Activated naive CD8-positive, alpha-beta T cell treated with anti-CD3 and anti-CD28 coated beads for 36 hours (primary cell): ENCODE measurements at places on chromosomes 7 and 10. TPM values are rescaled to one million over a fixed set of nuclear protein-coding genes. Genes with fewer than 3 reads are reported as not detected.

Gene ARHGEF35
- 6.8 TPM for total RNA-seq

Gene C10orf62
- not detected for total RNA-seq

DNA sequence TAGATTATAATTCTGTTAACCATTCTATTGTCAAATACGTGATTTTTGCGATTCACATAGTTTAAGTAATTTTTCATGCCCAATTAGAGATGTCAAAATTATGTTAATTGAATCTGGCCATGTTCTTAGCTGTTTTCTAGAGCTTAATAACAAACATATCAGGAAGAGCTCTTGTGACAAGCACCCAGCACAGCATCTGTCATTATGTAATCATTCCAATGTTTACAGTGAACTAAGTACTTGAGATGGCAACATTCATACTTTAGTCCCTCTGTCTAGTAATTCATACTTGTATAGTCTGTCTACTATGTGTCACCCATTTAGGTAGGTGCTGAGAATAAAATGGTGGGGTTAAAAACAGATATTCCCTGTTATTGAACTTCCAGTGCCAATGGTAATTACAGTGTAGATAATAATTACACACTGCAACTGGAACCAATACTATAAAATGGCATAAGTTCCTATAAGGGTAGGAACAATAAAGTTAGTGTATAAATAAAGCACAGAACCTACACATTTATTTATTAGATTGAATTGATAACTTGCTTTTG lies 55.2 kb downstream of the ZEB1 start:
- peaks cover 36% of the 10 kb centered on the region for H3K4me1 ChIP-seq
- H3K4me3 ChIP-seq: no peak overlapping the region
- no peaks in the 10 kb centered on the region for H3K27me3 ChIP-seq
- DNase-seq: no peak

DNA sequence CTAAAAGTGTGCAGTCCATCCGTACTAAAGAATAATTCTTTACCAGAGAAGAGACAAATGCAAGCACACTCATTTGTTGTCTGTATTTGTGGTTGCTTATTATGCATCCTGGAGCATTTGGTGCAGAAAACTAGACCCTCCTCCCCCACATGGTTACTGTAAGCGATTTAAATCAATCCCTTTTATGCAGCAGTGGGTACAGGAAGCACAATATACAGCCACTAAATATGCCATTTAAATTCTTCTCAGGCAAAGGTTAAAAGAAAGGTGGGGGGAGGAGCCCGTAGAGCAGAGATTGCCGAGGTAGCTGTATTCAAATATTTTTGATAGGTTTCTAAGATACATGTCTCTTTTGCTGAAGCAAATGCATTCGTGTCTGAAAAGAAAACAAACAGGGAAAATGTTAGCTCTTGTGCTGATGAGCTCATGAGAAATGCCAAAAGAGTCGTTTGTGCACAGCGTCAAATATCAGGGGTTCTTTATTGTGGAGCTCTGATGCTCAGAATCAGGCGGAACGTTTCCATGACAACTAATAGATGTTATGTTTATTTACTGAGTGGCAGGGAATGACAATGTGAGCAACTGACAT lies 131.3 kb upstream of the NPVF start:
- no peak for DNase-seq
- H3K27ac ChIP-seq: no peak overlapping the region
- H3K4me3 ChIP-seq: no peak overlapping the region
- no peaks in the 10 kb centered on the region for H3K27me3 ChIP-seq
- no peaks in the 10 kb centered on the region for H3K4me1 ChIP-seq

DNA sequence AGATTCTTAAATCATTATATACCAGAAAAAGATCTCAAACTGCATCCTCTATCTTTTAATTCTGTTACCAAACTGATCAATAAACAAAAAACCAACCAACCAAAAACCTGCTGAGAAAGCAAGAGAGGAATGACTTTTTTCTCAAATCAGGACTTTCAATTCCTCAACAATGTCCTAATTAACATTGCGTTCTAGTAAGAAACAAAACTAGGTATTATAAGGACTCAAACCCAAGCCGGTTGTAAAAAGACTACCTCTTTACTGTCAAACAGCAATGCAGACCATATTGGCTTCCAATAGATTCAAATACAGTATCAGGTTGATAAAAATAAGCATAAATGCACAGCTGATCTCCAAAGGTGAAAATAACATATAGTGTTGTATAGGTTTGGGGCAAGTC lies 57.3 kb downstream of the ETV1 start:
- DNase-seq: no peak
- no peaks in the 10 kb centered on the region for H3K4me1 ChIP-seq
- H3K27me3 ChIP-seq: no peaks in the 10 kb centered on the region
- no peaks in the 10 kb centered on the region for H3K36me3 ChIP-seq

GRCh38 chr7:18157233-18157632 lies 129.6 kb upstream of the PRPS1L1 start:
- no peaks in the 10 kb centered on the region for H3K36me3 ChIP-seq
- no peaks in the 10 kb centered on the region for H3K4me1 ChIP-seq
- H3K4me3 ChIP-seq: no peak overlapping the region
- DNase-seq: no peak
- H3K27me3 ChIP-seq: peaks cover 5% of the 10 kb centered on the region

- H3K4me3 ChIP-seq: no peak overlapping the region
- peaks cover 22% of the 10 kb centered on the region for H3K36me3 ChIP-seq
- no peaks in the 10 kb centered on the region for H3K4me1 ChIP-seq
These were observed 67.9 kb downstream of the SPDYE5 start for GRCh38 chr7:75559976-75560365.

- no peaks in the 10 kb centered on the region for H3K36me3 ChIP-seq
- no peak overlapping the region for H3K27ac ChIP-seq
- no peaks in the 10 kb centered on the region for H3K27me3 ChIP-seq
These were observed 354.2 kb upstream of the DPP6 start for GRCh38 chr7:153698046-153698445.

- no peaks in the 10 kb centered on the region for H3K27me3 ChIP-seq
- H3K4me3 ChIP-seq: no peak overlapping the region
- DNase-seq: no peak
- no peaks in the 10 kb centered on the region for H3K36me3 ChIP-seq
- H3K27ac ChIP-seq: no peak overlapping the region
These were observed 29.2 kb upstream of the TNS3 start for GRCh38 chr7:47611045-47611511.

DNA sequence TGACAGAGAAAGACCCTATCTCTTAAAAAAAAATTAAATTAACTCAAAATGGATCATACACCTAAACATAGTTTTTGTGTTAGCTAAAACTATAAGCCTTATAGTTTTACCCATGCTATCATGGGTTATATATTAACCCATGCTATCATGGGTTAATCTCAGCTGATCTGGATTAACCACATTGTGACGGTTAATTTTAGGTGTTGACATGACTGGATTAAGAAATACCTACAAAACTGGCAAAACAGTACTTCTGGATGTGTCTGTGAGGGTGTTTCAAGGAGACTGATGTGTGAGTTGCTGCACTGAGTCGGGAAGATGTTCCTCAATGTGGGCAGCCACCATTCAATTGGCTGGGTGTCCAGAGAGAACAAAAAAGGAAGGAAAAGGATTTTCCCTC lies 44.3 kb upstream of the FXYD4 start:
- H3K4me3 ChIP-seq: no peak overlapping the region
- peaks cover 7% of the 10 kb centered on the region for H3K27me3 ChIP-seq
- no peak for DNase-seq
- peaks cover 12% of the 10 kb centered on the region for H3K4me1 ChIP-seq

Gene CCDC3
- 0.06 TPM for total RNA-seq

- no peak overlapping the region for H3K4me3 ChIP-seq
- H3K27me3 ChIP-seq: no peaks in the 10 kb centered on the region
- DNase-seq: no peak
- H3K27ac ChIP-seq: no peak overlapping the region
- H3K36me3 ChIP-seq: peaks cover 3% of the 10 kb centered on the region
These were observed 19.7 kb upstream of the BNIP3 start for GRCh38 chr10:132001238-132001972.

Gene PPP1R17
- not detected for total RNA-seq

- H3K4me3 ChIP-seq: peak overlapping the region; percentile 1
- H3K4me1 ChIP-seq: peaks cover 62% of the 10 kb centered on the region
- peaks cover 31% of the 10 kb centered on the region for H3K36me3 ChIP-seq
- DNase-seq: no peak
- H3K27ac ChIP-seq: peak overlapping the region; percentile 89
These were observed 21.3 kb upstream of the SPOCK2 start for GRCh38 chr10:72109636-72110157.

DNA sequence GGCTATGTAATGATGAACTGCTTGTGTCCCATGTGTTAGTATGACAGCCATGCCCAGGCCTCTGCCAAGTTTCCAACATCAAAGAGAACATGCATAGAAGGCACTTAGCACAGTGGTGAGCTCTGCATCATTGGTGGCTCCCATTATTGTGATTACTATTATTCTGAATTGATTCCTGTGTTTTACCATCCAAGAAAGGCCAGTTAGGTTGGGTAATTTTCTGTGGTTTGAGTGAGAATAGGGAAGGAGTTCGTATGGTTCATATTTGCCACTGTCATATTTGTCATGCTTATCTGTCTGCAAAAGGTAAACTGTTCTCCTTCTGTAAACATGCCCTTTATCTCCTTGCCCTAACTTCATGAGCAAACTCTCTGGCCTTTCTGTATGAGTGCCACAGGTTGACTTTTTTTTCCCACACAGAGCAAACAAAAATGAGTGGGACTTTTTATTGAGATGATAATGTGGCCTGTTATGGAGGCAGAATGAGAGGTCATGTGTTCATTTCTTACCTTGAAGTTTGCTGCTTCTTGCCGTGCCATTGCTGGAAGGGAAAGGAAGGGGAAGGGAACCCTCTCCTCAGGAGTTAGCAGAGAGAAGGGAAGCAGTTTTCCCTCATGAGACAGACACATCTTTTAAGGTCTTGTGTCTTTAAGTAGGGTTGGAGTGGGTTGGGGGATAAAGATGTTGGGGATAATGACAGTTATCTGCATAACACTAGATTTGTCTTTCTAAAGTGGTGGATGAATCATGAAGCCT lies 301.9 kb downstream of the LRMDA start:
- no peak overlapping the region for H3K4me3 ChIP-seq
- peaks cover 7% of the 10 kb centered on the region for H3K27me3 ChIP-seq
- DNase-seq: no peak
- H3K27ac ChIP-seq: no peak overlapping the region
- H3K4me1 ChIP-seq: no peaks in the 10 kb centered on the region

Gene CDHR1
- 0.91 TPM for total RNA-seq

Gene TSPAN33
- total RNA-seq: 18.7 TPM

Gene EN2
- total RNA-seq: not detected
